ENCODE measurements at places on chromosomes 6 and 20.

GRCh38 chr6:84193114-84193708 is 34.2 kb downstream of the CEP162 start:
- DNase-seq = no peak
- H3K27ac ChIP-seq = peak overlapping the region; percentile 33
- H3K36me3 ChIP-seq = peaks cover 48% of the 10 kb centered on the region
- H3K4me3 ChIP-seq = no peak overlapping the region
- H3K4me1 ChIP-seq = peaks cover 22% of the 10 kb centered on the region

GRCh38 chr6:2166717-2167116 is 78.7 kb downstream of the GMDS start:
- no peak overlapping the region for H3K4me3 ChIP-seq
- no peak for DNase-seq
- peaks cover 23% of the 10 kb centered on the region for H3K4me1 ChIP-seq
- no peaks in the 10 kb centered on the region for H3K27me3 ChIP-seq

GRCh38 chr20:33438481-33438880 is 5.1 kb downstream of the SNTA1 start:
- DNase-seq = no peak
- H3K36me3 ChIP-seq = peaks cover 9% of the 10 kb centered on the region
- peak overlapping the region; percentile 85 for H3K27ac ChIP-seq
- no peaks in the 10 kb centered on the region for H3K27me3 ChIP-seq
- peaks cover 76% of the 10 kb centered on the region for H3K4me1 ChIP-seq

DNA sequence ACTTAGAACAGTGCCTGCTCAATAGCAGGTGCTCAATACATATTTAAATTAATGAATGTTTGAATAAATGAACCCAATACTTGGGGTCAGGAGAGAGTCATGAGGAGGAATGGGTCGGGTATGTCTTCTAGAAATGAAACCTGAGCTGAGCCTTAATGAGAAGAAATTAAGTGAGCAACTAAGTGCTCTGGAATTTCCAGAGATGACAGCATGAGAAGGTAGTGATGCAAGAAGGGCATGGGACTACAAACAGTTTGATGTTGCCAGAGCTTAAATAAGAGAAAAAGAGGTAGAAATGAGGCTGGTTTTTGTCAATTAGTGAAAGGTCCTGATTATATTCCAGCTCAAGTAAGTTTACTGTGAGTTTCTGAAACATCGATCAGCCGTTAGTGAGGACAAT is 82.9 kb downstream of the PDE10A start:
- DNase-seq = no peak
- no peaks in the 10 kb centered on the region for H3K4me1 ChIP-seq

GRCh38 chr6:6409397-6410030 is 89.1 kb upstream of the F13A1 start:
- no peaks in the 10 kb centered on the region for H3K36me3 ChIP-seq
- no peak for DNase-seq
- H3K27me3 ChIP-seq = no peaks in the 10 kb centered on the region
- H3K27ac ChIP-seq = peak overlapping the region; percentile 13
- H3K4me1 ChIP-seq = no peaks in the 10 kb centered on the region
- H3K4me3 ChIP-seq = no peak overlapping the region

DNA sequence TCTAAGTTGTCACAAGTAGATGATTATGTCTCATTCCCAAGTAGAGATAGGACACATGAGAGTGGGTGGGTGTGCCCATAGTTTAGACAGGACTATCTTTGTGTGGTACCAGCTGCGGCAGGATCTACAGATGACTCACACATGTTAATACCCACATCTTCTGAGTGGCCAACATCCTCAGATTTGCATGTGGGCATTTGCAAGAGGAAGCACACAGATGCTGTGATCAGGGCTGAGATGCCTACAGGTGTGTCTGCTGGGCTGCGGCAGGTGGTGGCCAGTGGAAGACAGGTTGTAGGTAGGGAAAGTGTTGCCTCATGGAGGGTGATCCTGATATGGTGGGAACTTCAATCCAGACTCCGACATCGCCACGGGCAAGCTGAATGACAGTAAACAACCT is 50.8 kb downstream of the UTRN start:
- no peaks in the 10 kb centered on the region for H3K27me3 ChIP-seq
- no peaks in the 10 kb centered on the region for H3K36me3 ChIP-seq
- H3K4me3 ChIP-seq = no peak overlapping the region
- H3K4me1 ChIP-seq = peaks cover 79% of the 10 kb centered on the region
- no peak for DNase-seq

DNA sequence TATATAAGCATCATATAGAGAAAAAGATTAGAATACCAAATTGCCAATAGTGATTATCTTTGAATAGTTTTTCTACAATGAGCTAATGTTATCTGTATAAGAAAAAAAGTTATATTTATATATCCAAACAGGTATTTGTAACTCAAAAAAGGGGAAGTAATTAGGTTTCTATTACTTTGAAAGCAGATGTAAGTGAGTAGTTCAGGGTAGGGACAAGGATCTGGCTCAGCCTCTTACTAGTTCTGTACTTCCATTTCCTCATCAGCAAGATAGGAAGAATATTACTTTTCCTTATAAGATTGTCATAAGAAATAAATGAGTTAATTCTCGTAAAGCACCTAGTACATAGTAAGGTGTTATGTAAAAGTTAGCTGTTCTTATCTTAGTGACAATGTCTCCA is 32.2 kb downstream of the AHI1 start:
- peaks cover 43% of the 10 kb centered on the region for H3K36me3 ChIP-seq
- H3K27ac ChIP-seq = no peak overlapping the region
- no peaks in the 10 kb centered on the region for H3K4me1 ChIP-seq
- no peak overlapping the region for H3K4me3 ChIP-seq
- DNase-seq = no peak

- no peaks in the 10 kb centered on the region for H3K36me3 ChIP-seq
- no peak overlapping the region for H3K4me3 ChIP-seq
- H3K27me3 ChIP-seq = no peaks in the 10 kb centered on the region
Measured at GRCh38 chr6:15927531-15928225, 201.2 kb upstream of the MYLIP start.

- H3K36me3 ChIP-seq = peaks cover 20% of the 10 kb centered on the region
- no peak overlapping the region for H3K27ac ChIP-seq
- no peak for DNase-seq
Measured at GRCh38 chr20:35621560-35621946, 5.9 kb downstream of the SPAG4 start.
